Naive thymus-derived CD4-positive, alpha-beta T cell (primary cell): ENCODE measurements at places on chromosomes 5 and 9. TPM values are rescaled to one million over a fixed set of nuclear protein-coding genes. Genes with fewer than 3 reads are reported as not detected.

Gene CTSV
- total RNA-seq, result 0.24 and 0.66 TPM in 2 replicates

Gene GFRA3
- total RNA-seq, result not detected

Gene ASPN
- total RNA-seq, result not detected

Gene PCDHB7
- total RNA-seq, result not detected in 2 replicates

Gene MPDZ
- total RNA-seq, result not detected

Gene LCN15
- total RNA-seq, result not detected

Gene IL4
- total RNA-seq, result 4.5 and 4.6 TPM in 2 replicates

DNA sequence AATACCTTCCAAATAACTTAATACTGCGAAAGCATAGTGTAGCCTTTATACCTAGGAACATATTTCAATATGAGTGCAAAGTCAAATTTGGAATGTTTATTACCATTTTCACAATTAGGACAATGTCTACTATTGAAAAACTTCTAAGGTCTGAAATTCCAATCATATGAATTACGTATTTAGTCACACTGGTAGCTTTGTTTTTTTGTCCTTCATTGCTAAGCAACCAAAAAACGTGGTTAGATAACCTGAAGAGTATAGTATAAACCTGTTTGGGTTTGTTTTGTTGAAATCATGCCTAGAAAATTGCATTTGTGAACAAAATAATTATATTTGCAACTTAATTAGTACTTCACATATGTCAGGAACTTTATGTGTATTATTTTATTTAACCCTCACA lies 134.2 kb downstream of the FBXO4 start:
- DNase-seq, result no peak

- DNase-seq, result no peak
These were observed 530.5 kb downstream of the MTRR start for GRCh38 chr5:8399471-8399870.

DNA sequence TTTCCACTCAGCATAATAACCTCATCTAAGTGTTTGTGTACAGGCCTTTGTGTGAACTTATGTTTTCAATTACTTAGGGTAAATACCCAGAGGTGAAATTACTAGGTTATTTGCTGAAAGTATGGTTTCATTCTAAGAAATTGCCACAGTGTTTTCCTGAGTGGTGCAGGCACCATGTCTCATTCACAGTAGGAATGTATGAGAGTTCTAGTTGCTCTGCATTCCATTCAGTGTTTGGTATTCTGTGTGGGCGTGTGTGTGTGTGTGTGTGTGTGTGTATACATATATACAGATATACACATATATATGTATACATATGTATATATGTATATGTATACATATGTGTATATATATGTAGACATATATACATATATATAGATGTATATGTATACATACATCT lies 8.8 kb upstream of the SVEP1 start:
- DNase-seq, result no peak

DNA sequence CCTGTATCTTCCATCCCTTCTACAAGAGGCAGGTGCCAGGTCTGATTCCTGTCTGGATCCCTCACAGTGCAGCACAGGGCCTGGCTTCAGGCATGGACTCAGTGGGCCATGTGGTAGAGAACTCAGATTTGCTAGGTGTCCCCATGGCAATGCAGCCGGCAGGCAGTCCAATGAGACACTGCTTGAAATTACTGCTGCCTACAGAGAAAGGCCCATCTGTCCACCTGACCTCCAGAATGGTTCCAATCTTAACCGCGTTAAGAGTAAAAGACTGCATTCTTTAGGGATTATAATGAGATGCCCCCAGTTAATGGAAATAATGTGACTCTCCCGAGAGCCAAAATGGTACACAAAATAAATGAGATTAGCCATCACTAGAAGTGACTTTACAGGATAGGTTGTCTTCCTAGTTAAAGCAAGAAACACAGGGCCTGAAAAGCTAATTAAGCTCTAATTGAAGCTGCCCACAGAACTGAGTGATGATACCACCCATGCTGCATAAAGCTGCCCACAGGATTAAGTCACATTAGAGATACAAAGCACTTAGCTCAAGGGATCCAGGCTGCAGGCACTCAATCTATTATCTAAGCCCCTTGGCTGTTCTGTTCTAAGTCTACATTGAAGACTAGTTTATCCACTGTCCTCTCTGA lies 11.4 kb downstream of the FAM193B start:
- DNase-seq, result no peak

- no peak for DNase-seq
These were observed 38.7 kb downstream of the NIM1K start for GRCh38 chr5:43230707-43231106.

DNA sequence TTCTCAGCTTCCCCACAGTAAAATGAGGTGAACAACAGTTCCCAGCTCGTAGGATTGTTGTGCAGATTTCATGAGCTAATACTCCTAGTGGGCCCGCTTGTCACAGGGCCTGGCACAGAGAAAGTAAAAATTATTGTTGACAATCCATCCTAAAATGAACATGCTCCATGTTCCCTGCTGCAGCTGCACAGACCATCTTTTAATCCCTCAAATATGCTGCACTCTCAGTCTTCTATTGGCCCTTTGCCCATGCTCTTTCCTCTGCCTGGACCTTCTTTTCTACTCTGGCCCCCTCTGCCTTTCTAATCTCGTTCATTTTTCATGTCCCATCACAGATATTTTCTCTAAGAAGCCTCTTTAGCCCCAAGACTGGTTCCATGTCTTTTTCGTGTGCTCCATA lies 117.7 kb upstream of the NR3C1 start:
- no peak for DNase-seq

DNA sequence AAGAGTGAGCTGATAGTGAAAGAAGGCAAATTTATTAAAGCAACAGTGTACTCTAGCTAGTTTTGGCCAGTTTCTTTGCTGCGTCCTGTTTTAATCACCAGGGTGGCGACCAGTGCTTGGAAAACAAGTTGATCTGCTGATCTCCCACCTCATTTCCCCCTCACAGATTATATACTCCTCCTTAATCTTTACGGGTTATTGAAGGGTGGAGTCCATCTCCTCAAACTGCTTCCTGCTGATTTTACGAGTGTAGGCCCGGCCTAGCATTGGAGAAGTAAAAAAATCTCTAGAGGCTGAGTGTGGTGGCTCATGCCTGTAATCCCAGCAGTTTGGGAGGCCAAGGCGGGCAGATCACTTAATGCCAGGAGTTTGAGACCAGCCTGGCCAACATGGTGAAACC lies 14.0 kb upstream of the CFAP95 start:
- DNase-seq, result no peak

DNA sequence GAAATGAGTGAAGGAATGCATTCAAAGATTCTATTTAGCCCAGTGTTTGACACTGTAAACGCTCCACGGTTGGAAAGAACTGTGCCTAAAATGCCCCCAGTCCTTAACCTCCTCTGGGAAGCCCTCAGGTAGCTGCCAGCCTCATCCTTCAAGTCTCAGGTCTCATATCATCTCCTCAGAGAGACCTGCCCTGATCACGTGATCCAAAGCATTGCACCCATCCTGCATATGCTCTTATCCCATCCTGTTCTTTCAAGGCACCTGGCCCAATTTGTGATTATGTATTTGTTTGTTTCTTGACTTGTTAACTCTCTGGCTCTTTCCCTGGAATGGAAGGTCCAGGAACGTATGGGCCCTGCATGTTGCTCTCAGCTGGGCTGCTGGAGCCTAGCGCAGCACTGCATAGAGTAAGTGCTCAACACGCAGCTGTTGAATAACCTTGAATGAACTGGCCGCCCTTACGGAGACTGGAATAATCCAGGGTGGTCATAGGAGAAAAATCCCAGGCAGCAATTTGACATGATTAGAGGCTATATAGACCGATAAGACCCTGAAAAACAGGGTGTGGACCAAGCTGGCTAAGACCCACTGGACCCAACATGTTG lies 8.7 kb downstream of the C1QTNF2 start:
- no peak for DNase-seq

- DNase-seq, result no peak
These were observed 6.1 kb upstream of the KIF12 start for GRCh38 chr9:114105236-114105635.

DNA sequence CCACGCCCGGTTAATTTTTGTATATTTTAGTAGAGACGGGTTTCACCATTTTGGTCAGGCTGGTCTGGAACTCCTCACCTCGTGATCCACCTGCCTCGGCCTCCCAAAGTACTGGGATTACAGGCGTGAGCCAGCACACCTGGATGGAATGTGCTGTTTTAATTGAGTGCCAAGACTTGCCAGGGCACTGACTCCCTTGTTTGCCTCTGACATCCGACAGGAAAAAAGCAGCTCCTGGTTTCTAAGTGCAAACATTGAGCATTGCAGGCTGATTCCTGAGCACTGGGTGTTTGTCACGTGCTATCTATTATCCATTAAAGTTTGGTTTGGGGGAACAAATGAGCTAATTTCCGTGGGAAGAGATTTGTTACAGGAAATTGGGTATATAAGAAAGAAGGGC lies 70.6 kb upstream of the CKMT2 start:
- no peak for DNase-seq

- DNase-seq, result no peak
These were observed 46.7 kb downstream of the FNBP1 start for GRCh38 chr9:129996161-129996830.

GRCh38 chr5:10987276-10987924 lies 226.4 kb upstream of the DAP start:
- no peak for DNase-seq

GRCh38 chr5:128216860-128217531 lies 133.4 kb downstream of the SLC12A2 start:
- no peak for DNase-seq
